NCI-H460 (cell line): ENCODE measurements at places on chromosomes 11 and 22. TPM values are rescaled to one million over a fixed set of nuclear protein-coding genes. Genes with fewer than 3 reads are reported as not detected.

Gene PNPLA5
- total RNA-seq = not detected in 2 replicates

Gene DAGLA
- 0.52 TPM in 2 replicates for total RNA-seq

Gene APOA1
- not detected in 2 replicates for total RNA-seq

Gene FOLR2
- total RNA-seq = not detected in 2 replicates

Gene GDPD4
- not detected in 2 replicates for total RNA-seq

Gene ZNF215
- total RNA-seq = 3.3 and 3.8 TPM in 2 replicates

Gene CASP4
- 146 and 150 TPM in 2 replicates for total RNA-seq

Gene DCHS1
- 0.07 and 0.14 TPM in 2 replicates for total RNA-seq
